Activated B cell treated with CpG ODN at 0.5 μM for 24 hours (primary cell): ENCODE measurements at places on chromosomes 5 and 9. TPM values are rescaled to one million over a fixed set of nuclear protein-coding genes. Genes with fewer than 3 reads are reported as not detected.

ACSL6 gene
- 0.05 and 0.20 TPM in 2 replicates for total RNA-seq

TLX3 gene
- not detected in 2 replicates for total RNA-seq

WDR5 gene
- total RNA-seq, result 20.8 and 22.4 TPM in 2 replicates

PPP3R2 gene
- not detected in 2 replicates for total RNA-seq

PCDHA4 gene
- total RNA-seq, result not detected in 2 replicates

CYSRT1 gene
- total RNA-seq, result 0.39 and 0.53 TPM in 2 replicates

FBXL7 gene
- total RNA-seq, result not detected in 2 replicates

OLFM1 gene
- not detected in 2 replicates for total RNA-seq

B4GALT1 gene
- 111 and 118 TPM in 2 replicates for total RNA-seq

LEAP2 gene
- total RNA-seq, result 2.5 and 3.3 TPM in 2 replicates

MELK gene
- 0.76 and 1.2 TPM in 2 replicates for total RNA-seq

LRRC70 gene
- 0.84 and 1.2 TPM in 2 replicates for total RNA-seq

ABCA2 gene
- total RNA-seq, result 4.5 and 7.5 TPM in 2 replicates

TAF11L5 gene
- total RNA-seq, result not detected in 2 replicates

ITGA2 gene
- 0.05 and 0.07 TPM in 2 replicates for total RNA-seq

ZNF367 gene
- total RNA-seq, result 4.0 and 4.3 TPM in 2 replicates

SELENOP gene
- total RNA-seq, result not detected in 2 replicates

TMEM8B gene
- 5.0 and 8.0 TPM in 2 replicates for total RNA-seq

FOXD4L5 gene
- 0.49 and 0.75 TPM in 2 replicates for total RNA-seq

MCC gene
- 0.22 and 0.32 TPM in 2 replicates for total RNA-seq

SLC24A2 gene
- not detected in 2 replicates for total RNA-seq

AIF1L gene
- not detected in 2 replicates for total RNA-seq

FAM153A gene
- total RNA-seq, result 0.05 and 0.64 TPM in 2 replicates

SLC25A2 gene
- total RNA-seq, result 2.6 and 3.9 TPM in 2 replicates

MYMK gene
- total RNA-seq, result not detected in 2 replicates

PDZD2 gene
- total RNA-seq, result 0.12 and 0.38 TPM in 2 replicates

EXD3 gene
- 8.4 and 12.8 TPM in 2 replicates for total RNA-seq

C9orf152 gene
- total RNA-seq, result not detected in 2 replicates

SPDL1 gene
- 13.3 and 20.6 TPM in 2 replicates for total RNA-seq

LCN9 gene
- total RNA-seq, result not detected in 2 replicates

RASGRF2 gene
- total RNA-seq, result 0.22 and 0.64 TPM in 2 replicates

CSF2 gene
- total RNA-seq, result 0.29 TPM in 1 of 2 replicates, not detected in the other

PCDHB16 gene
- not detected in 2 replicates for total RNA-seq

UBE2QL1 gene
- total RNA-seq, result 1.2 and 1.3 TPM in 2 replicates

SPATA31C1 gene
- total RNA-seq, result not detected in 2 replicates

HTR1A gene
- not detected in 2 replicates for total RNA-seq

PDE6A gene
- total RNA-seq, result not detected in 2 replicates

SPINK13 gene
- not detected in 2 replicates for total RNA-seq

TMOD1 gene
- 1.2 and 1.9 TPM in 2 replicates for total RNA-seq

PLEKHG4B gene
- total RNA-seq, result not detected in 2 replicates

SH3GL2 gene
- not detected in 2 replicates for total RNA-seq

UBE2B gene
- 60.4 and 64.4 TPM in 2 replicates for total RNA-seq

SLC34A3 gene
- total RNA-seq, result not detected in 2 replicates

SH3TC2 gene
- not detected in 2 replicates for total RNA-seq

PRLR gene
- total RNA-seq, result 2.3 and 3.7 TPM in 2 replicates

C9orf50 gene
- not detected in 2 replicates for total RNA-seq

IRX4 gene
- total RNA-seq, result not detected in 2 replicates

PCDHGB3 gene
- total RNA-seq, result 2.0 and 2.6 TPM in 2 replicates

C5orf63 gene
- total RNA-seq, result 20.4 and 22.5 TPM in 2 replicates

BAAT gene
- not detected in 2 replicates for total RNA-seq
